ENCODE measurements at places on chromosomes 13 and 19.

- DNase-seq: no peak
Measured at GRCh38 chr13:42971691-42972347, 20.2 kb downstream of the EPSTI1 start.

DNA sequence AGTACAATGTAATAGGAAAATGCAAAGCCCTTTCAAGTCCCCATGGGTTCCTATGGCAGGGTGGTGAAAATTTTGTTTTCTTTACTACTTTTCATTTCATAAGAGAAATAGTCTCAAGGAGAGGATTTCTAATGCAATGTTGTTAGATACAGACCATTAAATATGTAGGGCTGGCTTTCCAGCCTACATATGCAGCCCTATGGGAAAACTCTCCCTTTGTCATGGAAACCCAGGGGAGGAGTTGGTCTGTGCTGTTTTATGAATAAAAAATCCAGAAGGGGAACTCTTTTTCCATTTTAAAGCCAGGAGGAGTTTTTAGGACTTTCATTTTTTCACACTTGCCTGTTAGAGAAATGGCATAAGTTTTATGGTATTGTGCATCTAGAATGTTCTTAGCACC lies 119.6 kb downstream of the DCT start:
- no peak for DNase-seq

DNA sequence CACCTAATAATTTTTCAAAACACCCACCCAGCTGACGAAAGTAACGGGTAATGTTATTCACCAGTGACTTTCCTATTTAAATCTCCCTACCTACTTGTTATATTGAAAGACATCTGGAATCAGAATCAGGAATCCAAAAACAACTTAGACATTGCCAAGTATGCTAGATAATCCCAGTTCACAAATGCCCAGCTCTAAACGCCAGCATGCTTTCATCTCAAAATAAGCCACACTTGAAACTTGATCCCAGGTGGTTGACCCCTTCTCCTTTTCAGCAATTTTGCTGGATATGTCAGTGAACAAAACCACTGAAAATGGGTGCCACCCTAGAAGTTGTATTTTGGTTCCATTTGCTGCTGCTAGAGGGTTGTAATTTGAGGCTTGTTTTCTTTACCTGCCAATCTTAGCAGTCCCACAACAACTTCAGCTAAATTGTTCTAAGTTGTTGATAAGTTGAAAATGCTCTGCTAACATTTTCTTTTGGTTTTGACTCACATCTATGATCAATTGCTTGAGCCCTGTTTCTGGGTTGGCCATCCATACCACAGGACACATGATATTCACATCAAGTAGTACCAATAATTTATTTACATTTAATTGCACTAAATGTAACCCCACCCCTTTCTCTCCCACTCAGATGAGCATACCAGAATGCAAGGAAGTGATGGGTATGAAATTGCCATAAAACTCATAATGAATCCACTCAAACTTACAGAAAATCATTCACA lies 66.4 kb downstream of the DCT start:
- DNase-seq: no peak

- no peak for DNase-seq
Measured at GRCh38 chr13:31947105-31947504, 84.5 kb upstream of the FRY start.

DNA sequence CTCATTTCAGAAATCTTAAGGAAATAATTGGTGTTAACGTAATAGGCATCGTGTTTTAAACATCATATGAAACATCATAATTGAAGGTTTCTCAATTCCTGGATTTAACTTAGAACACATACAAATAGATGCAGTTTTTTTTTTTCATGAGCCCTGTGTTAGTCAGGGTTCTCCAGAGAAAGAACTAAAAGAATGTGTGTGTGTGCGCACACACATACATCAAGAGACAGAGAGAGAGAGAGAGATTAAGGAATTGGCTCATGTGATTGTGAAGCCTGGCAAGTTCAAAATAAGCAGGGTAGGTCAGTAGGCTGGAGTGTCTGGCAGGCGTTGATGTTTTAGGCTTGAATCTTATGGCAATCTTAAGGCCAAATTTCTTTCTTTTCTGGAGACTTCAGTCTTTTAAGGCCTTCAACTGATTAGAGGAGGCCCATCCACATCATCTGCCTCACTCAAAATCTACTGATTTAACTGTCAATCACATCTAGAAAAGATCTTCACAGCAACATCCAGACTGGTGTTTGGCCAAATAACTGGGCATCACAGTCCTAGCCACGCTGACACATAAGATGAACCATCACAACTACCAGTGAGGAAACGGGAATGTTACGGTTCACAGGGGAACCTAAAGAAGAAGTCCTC lies 25.2 kb downstream of the SPATA13 start:
- no peak for DNase-seq

GRCh38 chr19:46349311-46349993 lies 2.6 kb downstream of the PPP5C start:
- DNase-seq: no peak

DNA sequence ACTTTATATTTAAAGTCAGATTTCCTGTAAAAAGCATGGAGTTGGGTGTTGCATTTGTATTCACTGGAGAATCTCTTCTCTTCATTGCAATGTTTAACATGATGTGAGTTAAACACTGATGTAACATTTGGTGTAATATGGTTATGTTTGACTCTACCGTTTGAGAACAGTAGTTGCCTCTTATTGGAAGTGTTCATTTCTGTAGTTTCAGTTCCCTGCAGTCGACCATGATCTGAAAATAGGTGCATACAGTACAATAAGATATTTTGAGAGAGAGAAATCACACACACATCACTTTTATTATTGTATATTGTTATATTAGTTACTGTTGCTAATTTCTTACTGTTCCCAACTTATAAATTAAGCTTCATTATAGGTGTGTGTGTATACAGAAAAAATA lies 105.2 kb upstream of the SPACA7 start:
- no peak for DNase-seq

DNA sequence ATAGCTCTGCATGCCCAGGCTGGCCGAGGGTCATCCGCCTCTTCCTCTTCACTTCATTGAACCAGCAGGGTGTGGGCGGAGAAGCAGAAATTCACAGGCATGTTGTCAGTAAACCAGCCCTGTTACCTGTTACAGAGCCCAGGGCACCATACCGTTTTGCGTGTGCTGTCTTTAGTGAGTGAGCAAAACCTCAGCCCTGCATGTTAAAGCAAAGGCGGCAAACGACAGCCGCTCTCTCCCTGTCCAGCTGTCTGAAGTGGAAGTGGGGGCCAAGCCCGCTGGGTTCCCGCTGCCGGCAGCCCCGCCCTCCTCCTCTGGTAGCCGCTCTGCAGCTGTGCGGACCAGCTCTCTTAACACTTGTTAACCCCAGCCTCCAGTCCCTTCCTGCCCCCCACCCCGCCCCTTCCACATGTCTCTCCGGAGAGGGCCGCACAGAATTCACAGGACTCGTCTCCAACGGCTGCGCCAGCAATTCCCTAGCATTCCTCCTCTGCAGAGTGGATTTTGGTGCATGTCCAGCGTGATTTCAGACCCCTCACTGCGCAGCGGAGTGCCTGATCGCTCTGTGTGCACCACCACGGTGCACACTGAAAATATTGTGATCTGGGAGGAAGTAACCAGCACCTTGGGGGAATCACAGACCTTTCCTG lies 12.7 kb downstream of the KLHL26 start:
- no peak for DNase-seq

DNA sequence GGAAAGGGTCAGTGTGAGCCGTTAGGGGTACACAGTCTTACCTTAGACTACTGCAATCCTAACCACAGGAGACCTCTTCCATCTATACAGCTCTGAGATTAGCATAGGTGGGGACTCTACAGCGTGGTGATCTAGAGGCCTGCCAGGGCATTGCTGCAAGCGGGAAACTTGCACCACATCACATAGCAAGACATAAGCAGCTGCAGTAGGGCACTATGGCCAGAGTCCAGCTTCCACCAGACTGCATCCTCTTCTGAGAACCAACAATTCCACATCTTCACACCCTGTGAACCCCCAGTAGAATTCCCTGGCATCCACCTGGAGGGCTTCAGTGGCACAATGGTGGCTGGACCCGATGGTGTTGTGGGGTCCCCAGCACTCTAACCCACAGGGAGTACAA lies 1564.3 kb upstream of the PRR20A start:
- DNase-seq: no peak

DNA sequence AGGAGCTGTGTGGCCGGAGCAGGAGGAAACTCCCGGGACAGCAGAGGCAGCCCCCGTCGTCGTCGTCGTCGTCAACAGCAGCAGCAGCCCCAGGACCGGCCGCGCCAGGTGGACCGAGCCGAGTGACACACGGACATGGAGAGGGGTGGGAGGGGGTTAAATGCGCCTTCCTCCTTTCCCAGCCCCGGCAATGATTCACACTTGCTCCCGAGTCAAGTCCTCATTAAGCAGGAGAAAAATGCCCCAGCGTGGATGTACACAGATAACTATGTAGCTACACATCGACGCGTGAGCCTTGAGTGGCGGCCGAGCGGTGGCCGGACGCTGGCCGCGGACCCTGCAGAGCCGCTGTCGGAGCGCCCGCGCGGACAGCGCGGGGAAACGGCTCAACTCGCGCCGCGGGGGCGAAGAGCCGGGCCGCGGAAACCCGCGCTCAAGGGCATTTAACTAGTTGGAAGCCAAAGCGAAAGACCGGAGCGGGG lies 645 bp downstream of the UBL3 start:
- DNase-seq: no peak

GRCh38 chr19:38718747-38719543 lies 25.3 kb downstream of the CAPN12 start:
- DNase-seq: no peak

DNA sequence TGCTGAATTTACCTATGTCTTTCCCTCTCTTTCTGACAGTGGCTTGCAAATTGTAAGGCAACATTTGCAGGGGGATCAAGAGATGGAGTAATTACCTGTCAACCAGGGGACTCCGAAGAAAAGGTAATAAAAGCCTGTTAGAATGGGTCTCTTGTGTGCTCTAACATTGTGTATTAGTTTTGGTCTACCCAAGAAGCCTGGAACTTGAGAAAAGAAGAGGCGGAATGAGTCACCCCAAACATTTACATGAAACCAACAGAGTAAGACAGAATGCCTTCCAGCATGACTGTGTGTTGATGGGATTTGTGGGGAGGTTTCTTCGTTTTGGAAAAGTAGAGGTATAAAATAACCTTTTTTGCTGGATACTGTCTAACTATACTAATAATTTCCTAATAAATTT lies 36.7 kb downstream of the ZAR1L start:
- DNase-seq: no peak

DNA sequence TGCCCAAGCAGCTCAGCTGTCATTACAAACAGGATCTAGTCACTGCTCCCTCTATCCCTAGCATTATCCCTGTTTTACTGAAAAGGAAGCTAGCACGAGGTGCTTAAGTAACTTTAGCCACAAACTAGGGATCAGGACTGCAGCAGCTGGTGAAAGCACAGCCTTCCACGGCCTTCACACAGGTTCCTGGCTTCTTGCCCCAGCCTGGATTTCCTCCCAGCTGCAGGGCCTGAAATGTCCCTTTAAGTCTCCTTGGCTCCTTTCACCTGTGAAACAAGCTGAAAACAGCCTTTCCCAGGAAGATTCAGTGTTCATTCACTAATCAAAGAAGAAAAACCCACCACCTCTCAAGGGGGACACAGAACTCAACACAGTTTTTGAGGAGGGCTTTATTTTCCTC lies 754.5 kb downstream of the DIAPH3 start:
- DNase-seq: no peak

- no peak for DNase-seq
Measured at GRCh38 chr13:76677043-76677442, 209.2 kb downstream of the KCTD12 start.

Measured in stimulated activated CD4-positive, alpha-beta T cell treated with anti-CD3 and anti-CD28 coated beads, Interleukin-1b, Interleukin-23, amount 100 ng/mL, for 1 hour (primary cell).